ENCODE measurements at places on chromosomes 6 and 20. TPM values are rescaled to one million over a fixed set of nuclear protein-coding genes. Genes with fewer than 3 reads are reported as not detected.

Gene SLC12A5
- total RNA-seq: 0.73 TPM

- no peak overlapping the region for H3K27ac ChIP-seq
- H3K27me3 ChIP-seq: no peaks in the 10 kb centered on the region
- no peak for DNase-seq
Observed at GRCh38 chr20:8709627-8710026, 359.3 kb upstream of the PLCB4 start.

GRCh38 chr6:78513856-78514255 is 353.5 kb upstream of the IRAK1BP1 start:
- no peak overlapping the region for H3K27ac ChIP-seq
- DNase-seq: no peak
- no peaks in the 10 kb centered on the region for H3K4me1 ChIP-seq
- no peaks in the 10 kb centered on the region for H3K36me3 ChIP-seq
- no peaks in the 10 kb centered on the region for H3K27me3 ChIP-seq
- no peak overlapping the region for H3K4me3 ChIP-seq

- H3K27me3 ChIP-seq: no peaks in the 10 kb centered on the region
- no peak overlapping the region for H3K27ac ChIP-seq
Observed at GRCh38 chr6:97095311-97095850, 170.9 kb downstream of the KLHL32 start.

Gene RAMACL
- total RNA-seq: 0.41 TPM

Gene TBXT
- total RNA-seq: not detected

Gene VSX1
- not detected for total RNA-seq

DNA sequence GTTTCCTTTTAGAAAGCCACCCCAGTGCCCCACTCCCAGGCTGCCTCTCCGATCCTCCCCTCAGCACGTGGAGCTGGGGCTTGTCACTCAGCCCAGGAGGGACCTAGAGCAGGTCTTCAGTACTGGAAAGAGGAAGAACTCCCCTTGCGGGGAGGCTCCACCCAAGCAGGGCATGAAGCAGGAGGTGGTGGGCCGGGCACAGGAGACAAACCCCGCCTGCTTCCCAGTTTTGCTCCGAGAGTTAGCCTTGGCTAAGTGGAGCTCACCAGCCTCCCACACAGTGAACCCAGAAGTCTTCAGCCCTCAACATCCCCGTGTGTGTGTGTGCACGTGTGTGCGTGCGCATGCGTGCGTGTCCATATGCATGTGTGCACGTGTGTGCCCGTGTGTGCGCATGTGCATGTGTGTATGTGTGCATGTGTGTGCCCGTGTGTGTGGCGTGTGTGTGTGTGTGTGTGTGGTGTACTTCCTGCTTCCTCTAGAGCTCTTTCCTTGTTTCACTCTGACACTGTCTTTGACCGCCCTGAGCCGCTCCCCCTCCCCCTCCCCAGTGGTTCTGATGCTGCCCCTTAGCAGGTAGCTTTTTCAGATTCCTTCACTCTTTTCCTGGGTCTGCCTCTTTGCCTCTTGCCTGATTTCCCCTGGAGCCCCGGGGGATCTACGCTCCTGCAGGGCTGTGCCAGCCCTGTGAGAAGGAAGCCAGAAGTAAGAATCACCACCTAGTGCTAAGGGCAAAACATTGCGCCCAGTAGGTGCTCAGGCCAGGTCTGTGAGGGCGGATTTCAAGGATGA is 239.8 kb downstream of the CDC5L start:
- H3K4me3 ChIP-seq: no peak overlapping the region
- peaks cover 17% of the 10 kb centered on the region for H3K4me1 ChIP-seq
- no peaks in the 10 kb centered on the region for H3K36me3 ChIP-seq
- H3K27ac ChIP-seq: peak overlapping the region; percentile 44
- DNase-seq: peak; percentile 43

Gene MYCT1
- not detected for total RNA-seq

- no peaks in the 10 kb centered on the region for H3K36me3 ChIP-seq
- DNase-seq: no peak
- peaks cover 49% of the 10 kb centered on the region for H3K27me3 ChIP-seq
- no peak within 1 kb of the TSS for H3K27ac ChIP-seq
Observed at GRCh38 chr20:46028772-46029371, at the start of gene SLC12A5. SLC12A5 (plus strand) TSS chr20:46029215; CDS start chr20:46029345, 130 bp downstream.

Gene OPRM1
- total RNA-seq: not detected
